ENCODE measurements at places on chromosomes 3 and 15.

DNA sequence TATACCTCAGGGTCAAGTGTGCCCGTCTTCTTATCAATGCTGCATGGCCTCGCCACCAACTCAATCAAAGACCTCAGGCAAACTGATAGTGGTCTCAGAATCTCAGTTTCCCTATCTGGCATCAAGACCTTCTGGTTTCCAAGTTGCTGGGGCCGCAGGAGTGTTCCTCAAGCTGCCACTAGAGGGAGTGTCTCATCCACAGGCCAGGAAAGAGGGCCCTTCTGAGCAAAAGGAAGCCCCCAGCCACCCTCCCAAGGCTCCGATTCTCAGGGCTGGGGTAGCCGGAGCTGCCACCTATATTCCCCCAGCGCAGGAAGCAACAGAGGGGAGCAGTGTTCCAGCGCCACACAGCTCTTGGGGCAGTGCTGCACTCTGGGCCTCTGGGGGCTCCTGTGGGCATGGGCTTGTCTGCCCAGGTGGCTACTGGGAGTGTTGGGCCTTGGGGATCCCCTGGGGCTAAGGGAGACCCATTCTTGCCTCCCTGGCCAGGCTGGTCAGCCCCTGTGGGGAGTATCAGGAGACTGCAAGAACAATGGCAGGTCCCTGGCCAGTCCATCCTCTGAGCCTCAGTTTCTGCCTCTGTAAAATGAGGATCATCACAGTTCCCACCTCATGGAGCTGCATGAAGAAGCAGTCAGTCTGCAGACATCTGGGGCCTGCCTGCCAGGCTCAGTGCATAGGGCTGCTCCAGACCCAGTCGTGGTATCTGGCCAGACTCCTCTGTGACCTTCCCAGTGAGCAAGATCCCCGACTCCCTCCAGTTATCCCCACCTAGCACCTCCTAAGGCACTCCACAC, 23.4 kb upstream of the SEC13 start:
- DNase-seq, result peak; percentile 29

DNA sequence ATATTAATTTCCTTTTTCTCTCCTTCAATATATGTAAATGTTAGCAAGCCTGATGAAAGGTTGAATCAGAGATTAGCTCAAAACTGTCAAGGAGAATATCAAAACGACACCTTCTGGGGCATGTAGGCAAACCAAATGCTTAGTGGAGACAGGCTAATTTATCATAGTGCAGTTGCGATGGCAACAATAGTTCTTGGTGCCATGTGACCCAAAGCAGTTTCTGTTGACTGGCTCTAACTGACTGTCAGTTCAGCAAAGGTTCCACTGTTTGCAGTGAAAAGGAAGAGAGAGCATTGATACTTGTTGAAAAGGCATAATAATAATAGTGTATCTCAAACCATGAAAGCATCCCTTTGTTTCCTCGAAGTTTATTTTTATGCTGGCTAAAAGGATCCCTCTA, 513.9 kb downstream of the NLGN1 start:
- DNase-seq, result no peak

GRCh38 chr3:176357891-176358290, 839.4 kb downstream of the TBL1XR1 start:
- no peak for DNase-seq

DNA sequence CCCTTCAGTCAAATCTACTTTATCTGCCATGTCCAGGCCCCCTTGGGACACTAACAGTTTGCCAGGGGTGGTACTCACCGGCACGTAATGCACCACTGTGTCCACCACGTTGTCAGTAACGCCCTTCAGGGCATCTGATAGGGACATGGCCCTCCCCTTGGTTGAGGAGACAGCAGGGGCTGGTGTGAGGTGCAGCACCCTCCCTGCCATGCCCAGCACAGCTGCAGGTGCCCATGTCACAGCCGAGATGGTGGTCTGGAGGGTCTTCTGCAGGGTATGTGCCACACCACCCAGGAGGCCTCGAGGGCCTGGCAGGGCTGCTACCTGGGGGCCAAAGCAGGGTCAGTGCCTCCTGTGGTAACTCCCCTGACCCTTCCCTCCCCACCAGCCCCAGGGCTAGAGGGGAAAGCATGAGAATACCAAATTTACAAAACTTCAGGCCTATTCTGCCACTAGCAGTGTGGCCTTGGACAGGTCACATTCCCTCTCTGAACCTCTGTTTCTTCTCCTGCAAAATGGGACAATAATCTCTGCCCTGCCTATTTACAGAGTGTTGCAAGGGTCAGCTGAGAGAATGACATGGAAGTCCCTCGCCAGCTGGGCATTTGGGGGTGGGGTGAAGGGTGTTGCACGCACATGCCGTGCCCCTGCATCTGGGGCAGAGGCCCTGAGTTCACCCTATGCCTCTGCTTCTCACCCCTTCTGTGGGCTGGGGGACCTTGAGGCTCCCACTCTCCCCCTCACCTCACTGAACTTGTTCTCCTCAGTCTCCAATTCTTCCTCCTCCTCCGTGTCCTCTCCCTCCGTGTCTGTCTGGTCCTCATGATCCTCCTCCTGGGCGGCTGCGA, 11.8 kb upstream of the KIF7 start:
- no peak for DNase-seq

GRCh38 chr3:177538750-177539730, 341.8 kb upstream of the TBL1XR1 start:
- DNase-seq, result no peak

DNA sequence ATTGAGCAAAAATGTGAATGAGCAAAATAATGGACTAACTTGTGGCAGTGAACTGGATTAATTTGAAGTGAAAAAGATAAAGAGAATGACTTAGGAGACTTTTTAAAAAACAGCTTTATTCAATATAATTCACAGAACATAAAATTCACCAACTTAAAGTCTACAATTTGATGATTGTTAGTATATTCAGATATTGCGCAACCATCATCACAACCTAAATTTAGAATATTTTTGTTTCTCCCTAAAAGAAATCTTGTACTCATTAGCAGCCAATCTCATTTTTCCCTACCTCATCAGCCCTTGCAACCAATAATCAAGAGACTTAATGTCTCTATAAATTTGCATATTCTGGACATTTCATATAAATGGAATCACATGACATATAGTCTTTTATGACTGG, 496.5 kb downstream of the IGSF11 start:
- DNase-seq, result no peak

DNA sequence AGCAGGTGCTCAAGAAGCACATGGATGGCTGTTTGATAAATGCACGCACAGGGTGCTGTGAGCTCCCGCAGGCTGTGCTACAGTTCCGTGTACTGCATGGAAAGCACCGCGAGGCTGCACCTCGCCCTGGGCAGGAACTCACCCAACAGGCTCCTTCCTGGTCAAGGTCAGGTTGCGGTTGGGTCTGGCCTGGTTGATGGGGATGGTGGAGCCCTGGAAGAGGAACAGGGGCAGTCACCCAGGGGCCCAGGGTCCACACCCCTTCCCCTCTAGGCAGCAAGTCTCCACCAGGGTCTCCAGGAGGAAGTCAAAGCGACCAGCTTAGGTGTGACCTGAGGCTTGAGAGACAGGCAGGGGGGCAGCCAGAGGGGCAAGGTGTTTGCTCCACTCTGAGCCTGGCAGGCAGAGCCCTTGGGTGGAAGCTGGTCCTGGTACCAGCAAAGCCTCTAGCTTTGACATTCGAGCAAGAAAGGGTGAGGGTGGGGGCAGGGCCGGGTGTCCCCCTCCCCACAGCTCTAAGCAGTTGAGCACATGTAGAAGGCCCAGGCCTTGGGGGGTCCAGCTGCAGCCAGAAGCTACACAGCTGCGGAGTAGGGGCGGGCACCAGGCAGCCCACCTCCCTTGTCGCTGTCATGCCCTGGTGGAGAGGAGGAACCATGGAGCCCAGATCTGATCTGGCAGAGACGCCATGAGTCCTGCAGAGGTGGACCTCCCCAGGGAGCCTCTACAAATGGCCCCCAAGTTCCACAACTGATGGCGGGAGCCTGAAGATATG, 46.3 kb upstream of the SLC41A3 start:
- no peak for DNase-seq

DNA sequence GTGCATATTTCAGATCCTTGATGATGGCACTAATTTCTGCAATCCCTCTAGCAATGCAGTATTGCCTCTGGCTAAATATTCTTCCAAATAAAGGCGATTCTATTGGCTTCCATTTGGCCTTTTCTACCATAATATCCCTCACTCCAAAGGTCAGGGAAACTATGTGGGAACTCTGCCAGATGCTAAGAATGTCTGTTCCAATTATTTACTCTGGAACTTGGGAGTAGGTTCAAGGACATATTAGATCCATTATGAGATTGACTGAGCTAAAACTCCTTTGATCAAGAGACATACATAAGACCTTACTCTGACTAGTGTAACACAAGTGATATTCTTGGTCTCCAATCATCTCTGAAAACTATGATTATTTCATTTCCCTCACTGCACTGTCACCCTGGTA, 674.5 kb upstream of the NECTIN3 start:
- no peak for DNase-seq

- DNase-seq, result no peak
Measured at GRCh38 chr3:194468086-194468485, 18.7 kb downstream of the ATP13A3 start.

- DNase-seq, result no peak
Measured at GRCh38 chr3:15271030-15271429, 61.4 kb downstream of the SH3BP5 start.

DNA sequence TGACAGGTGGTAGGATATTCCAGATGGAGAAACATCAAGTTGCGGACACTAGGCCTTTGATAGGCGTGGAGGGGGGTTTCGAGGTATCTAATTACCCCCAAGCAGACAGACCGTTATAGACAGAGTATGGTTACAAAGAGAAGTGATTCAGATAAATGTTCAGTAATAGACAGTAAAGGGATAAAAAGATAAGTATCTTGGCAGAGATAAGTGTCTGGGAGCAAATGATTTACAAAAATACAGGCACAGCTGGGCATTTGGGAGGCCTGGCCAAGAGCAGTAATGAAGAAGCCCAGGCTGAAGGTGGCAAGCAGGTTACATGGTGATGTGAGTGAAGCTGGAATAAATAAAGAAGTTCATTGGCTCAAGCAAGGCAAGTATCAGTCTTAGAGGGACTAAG, 659 bp upstream of the MYH15 start:
- DNase-seq, result no peak

DNA sequence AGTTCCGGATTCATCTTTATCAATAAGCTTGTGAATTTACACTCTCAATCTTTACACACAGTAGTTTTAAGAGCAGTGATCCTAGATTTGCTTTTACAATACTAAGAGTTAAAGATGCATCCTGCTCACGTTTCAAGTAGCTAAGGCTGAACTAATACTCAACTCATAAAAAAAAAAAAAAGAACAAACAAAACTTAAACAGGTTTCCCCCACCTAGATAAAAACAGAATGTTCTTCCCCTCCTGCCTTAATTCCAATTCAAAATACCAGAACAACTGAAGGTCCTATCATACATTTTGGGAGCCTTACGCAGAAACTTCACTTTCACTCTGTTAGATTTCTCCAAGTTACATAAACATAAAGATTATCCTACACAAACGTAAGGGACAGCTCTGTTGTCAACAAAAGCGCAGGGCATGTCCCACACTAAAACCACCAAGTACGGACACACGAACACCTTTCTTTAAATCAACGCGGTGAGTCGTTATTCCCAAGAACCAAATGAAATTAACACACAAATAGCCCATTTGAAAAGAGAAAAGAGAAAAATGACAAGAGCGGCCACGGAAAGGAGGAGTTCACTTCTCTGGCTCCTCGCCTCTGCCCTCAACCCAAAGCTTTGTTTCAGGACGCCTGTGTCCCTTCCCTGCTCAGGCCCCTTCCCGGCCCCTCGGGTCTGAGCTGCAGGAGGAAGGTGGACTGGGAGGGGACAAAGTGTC, 941 bp downstream of the CBLB start:
- DNase-seq, result no peak

DNA sequence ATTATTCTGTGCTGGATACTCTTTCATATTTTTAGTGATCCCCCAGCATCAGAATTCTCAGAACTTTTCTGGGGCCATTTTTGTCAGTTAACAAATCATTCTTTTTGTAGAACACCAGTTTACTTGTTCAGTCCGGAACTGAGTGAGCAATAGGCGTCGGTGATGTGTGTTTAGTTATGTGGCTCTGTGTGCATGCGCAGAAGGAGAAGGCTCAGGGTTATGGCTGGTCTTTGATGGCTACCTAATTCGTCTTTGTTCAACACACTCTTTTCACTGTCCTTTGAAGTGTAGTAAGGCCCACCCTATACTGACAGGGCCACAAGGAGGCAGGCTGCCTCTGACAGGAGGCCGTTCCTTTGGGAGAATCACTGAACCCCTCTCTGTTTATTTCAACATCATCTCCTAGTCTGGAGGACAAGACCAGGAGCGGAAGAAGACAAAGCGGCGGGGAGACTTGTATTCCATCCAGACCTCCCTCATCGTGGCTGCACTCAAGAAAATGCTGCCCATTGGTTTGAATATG, 158.2 kb upstream of the CHRM5 start:
- DNase-seq, result no peak

DNA sequence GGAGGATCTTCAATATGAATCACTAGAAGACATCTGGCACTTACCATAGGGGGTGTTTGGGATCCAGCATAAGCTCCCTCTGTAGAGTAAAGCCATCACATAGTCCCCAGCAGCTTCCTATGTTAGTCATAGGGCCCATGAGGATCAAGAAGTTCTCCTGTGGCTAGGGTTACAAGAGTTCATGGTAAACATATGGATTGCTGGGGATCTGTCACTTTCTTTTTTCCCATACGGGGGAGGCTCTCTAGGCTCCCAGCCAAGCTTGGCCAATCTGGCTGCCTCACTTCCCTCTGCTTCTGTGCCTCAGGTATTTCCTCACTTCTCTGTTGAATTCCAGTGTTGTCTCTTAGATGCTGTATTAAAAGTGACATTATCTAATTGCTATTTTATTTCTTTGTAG, 597.9 kb downstream of the PDCD6IP start:
- no peak for DNase-seq

DNA sequence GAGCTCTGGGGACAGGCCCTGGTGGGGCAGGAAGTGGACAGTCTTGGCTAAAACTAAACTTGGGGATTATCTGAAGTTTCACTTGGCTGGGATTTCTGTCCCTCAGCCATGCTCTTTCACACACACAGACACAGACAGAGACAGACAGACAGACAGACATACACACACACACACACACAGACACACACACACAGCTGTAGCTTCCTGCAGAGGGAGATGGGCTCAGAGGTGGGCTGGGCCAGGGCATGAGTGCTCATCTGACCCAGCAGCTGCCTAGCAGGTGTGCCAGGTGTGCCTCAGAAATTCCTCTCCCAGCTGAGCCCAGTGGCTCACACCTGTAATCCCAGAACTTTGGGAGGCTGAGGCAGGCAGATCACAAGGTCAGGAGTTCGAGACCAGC, 3.3 kb downstream of the RHOV start:
- no peak for DNase-seq

GRCh38 chr3:94360987-94361386, 298.1 kb downstream of the NSUN3 start:
- no peak for DNase-seq

- DNase-seq, result no peak
Measured at GRCh38 chr3:61570813-61571212, 9.4 kb downstream of the PTPRG start.

GRCh38 chr3:188507244-188507720, 353.3 kb downstream of the LPP start:
- DNase-seq, result no peak

- DNase-seq, result no peak
Measured at GRCh38 chr3:115084686-115085085, 62.4 kb downstream of the ZBTB20 start.
